T-helper 2 cell treated with Interferon-gamma antibody and Interleukin-4, amounts not matched to agents 100 ng/mL and 5 ng/mL, for 36 hours (primary cell): ENCODE measurements at places on chromosomes 11 and 22. TPM values are rescaled to one million over a fixed set of nuclear protein-coding genes. Genes with fewer than 3 reads are reported as not detected.

The OR8B2 gene
- not detected in 2 replicates for total RNA-seq

The LBHD1 gene
- 18.9 and 20.7 TPM in 2 replicates for total RNA-seq

The LGALS1 gene
- 1,468 and 1,502 TPM in 2 replicates for total RNA-seq

The C11orf91 gene
- total RNA-seq = 0.25 and 0.32 TPM in 2 replicates

The OSBP2 gene
- 0.98 and 1.2 TPM in 2 replicates for total RNA-seq

The CHRM1 gene
- not detected in 2 replicates for total RNA-seq

The ZC3H7B gene
- 55.1 and 55.6 TPM in 2 replicates for total RNA-seq

The MMP27 gene
- not detected in 2 replicates for total RNA-seq

The MICALL1 gene
- total RNA-seq = 27.9 and 29.3 TPM in 2 replicates

The C11orf21 gene
- total RNA-seq = 39.5 and 40.8 TPM in 2 replicates

The GAL3ST1 gene
- total RNA-seq = not detected in 2 replicates

The ADM gene
- total RNA-seq = 0.48 and 0.61 TPM in 2 replicates

The DENND6B gene
- 3.2 and 3.3 TPM in 2 replicates for total RNA-seq

The TEX54 gene
- 0.77 TPM in 1 of 2 replicates, not detected in the other for total RNA-seq

The RBX1 gene
- 84.9 and 86.8 TPM in 2 replicates for total RNA-seq

The STX5 gene
- total RNA-seq = 39.4 and 39.8 TPM in 2 replicates

The FSHB gene
- not detected in 2 replicates for total RNA-seq

The NXPE1 gene
- total RNA-seq = not detected in 2 replicates

The MICAL2 gene
- total RNA-seq = 87.6 and 95.7 TPM in 2 replicates

The TRPM5 gene
- total RNA-seq = not detected in 2 replicates

The OR8G5 gene
- not detected in 2 replicates for total RNA-seq

The NRXN2 gene
- 0.05 and 0.09 TPM in 2 replicates for total RNA-seq

The ALKBH3 gene
- 27.2 and 32.4 TPM in 2 replicates for total RNA-seq

The SERHL2 gene
- 0.86 and 1.0 TPM in 2 replicates for total RNA-seq

The LIF gene
- total RNA-seq = 502 and 522 TPM in 2 replicates

The C22orf15 gene
- total RNA-seq = 0.32 and 0.57 TPM in 2 replicates

The MS4A6A gene
- not detected in 2 replicates for total RNA-seq

The CDC42BPG gene
- total RNA-seq = 0.50 and 0.82 TPM in 2 replicates

The BIK gene
- 2.0 and 2.5 TPM in 2 replicates for total RNA-seq

The MPZL3 gene
- 16.5 and 19.4 TPM in 2 replicates for total RNA-seq

The PNPLA5 gene
- total RNA-seq = not detected in 2 replicates

The OR10G4 gene
- total RNA-seq = not detected in 2 replicates

The CDC42EP2 gene
- 1.7 and 2.8 TPM in 2 replicates for total RNA-seq

The IL18 gene
- 1.4 TPM in 2 replicates for total RNA-seq

The DRD2 gene
- not detected in 2 replicates for total RNA-seq

The POTEH gene
- not detected in 2 replicates for total RNA-seq

The PRR33 gene
- not detected in 2 replicates for total RNA-seq
